ENCODE measurements at places on chromosomes 4 and X.

DNA sequence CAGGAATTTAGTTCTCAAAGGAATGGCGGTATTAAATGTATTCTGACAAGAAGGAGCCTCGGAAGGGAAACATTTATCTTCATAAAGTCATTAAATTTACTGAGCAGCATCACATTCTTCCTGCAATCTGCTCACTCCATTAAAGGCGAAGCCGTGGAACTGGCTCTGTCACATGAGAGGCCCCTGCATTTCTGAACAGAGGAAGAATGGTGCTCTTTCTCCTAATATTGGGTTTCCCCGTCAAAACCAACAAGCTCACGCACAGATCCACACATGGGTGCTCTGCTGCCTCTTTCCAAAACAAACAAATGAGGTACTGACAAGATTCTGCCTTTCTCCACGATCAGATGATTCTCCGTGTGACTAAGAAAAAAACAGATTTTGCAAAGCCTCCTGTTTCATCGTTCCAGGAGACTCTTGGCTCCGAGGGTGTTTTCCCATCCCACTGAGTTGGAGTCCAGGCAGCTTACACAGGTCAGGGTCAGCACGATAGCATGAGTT is 191.2 kb downstream of the IDS start:
- no peak for DNase-seq

DNA sequence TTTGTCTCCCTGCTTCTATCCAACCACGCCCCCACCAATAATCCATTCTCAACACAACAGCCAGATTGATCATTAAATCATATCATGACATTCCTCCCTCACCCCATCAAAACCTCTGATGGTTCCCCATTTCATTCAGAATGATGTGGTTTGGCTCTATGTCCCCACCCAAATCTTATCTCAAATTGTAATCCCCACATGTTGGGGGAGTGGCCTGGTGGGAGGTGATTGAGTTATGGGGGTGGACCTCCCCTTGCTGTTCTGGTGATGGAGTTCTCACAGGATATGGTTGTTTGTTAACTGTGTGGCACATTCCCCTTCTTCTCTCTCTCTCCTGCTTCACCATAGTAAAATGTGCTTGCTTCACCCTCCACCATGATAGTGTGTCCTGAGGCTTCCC is 23.3 kb downstream of the TRMT2B start:
- DNase-seq: no peak

- no peak for DNase-seq
Observed at GRCh38 chr4:184409911-184410692, 64.2 kb downstream of the IRF2 start.

DNA sequence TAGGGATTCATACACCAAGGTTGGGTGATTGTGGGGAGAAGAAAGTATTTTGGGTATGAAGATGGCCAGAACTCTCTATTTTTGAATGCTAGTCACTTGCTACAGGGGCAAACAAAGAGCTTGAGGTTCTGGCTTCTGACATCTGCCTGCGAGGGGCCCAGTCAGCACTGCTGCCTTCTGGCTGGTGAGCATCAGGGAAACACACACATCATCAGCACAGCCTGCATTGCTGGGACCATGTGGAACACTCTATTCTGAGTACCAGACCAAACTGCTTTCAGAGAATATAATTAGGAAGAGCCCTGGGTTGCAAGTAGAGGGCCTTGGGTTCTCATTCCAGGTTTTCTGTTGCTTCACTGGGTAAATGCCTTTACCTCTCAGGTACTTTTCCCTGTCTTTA is 14.1 kb downstream of the TRPC5 start:
- no peak for DNase-seq

DNA sequence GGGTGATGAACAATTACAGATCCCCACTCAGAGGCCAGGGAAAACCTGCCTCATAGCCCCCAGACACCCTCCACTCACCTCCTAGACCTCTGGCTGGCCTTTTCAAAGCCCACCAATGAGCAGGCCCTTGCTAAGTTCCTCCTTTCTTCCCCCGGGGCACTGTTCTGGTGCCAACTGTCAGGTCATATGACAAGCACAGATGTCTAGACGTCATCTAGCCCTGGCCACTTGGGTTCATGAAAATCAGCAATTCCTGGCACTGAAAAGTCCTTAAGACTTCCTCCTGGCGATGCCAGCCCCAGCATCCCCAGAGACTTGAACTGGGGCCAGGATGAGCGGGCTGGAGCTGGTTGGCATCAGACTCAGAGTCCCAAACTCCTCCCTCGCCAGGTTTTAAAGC is 115.6 kb upstream of the NALF2 start:
- DNase-seq: no peak

GRCh38 chr4:53786632-53787031 is 195.3 kb upstream of the LNX1 start:
- DNase-seq: no peak

DNA sequence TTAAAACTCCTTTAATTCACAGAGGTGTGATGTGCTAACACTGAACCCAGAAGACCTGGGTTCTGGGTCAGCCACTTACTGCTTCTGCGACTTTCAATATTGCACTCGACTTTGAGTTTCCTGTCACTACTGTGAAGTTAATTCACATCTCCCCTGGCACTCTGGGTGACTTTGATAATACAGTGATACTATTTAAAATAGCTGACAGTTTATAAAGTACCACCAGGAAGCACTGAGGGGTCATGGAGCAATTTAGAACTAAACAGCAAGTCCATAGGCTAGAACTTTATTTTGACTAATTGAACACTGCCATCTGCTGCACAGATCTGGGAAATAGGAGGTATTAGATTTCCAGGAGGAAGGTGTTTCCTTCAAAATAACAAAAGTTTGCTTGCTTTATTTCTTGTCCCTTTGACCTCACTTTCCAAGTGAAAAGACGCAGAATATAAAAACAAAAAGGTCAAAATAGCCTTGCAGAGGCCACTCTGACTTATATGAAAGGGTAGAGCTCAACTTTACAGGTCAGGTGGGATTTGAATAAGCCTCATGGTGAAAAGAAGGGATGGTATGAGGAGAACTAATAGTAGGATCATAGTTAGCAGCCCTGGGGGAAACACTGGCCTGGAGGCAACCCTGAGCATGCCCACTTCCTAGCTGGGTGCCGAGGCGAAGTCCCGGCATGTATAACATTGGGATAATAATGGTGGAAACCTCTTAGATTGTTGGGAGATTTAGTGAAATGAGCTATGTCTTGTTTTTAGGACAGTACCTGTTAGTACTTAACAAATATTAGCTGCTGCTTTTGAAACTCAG is 53.4 kb downstream of the ZNF518B start:
- no peak for DNase-seq

- peak; percentile 39 for DNase-seq
Observed at GRCh38 chr4:86302251-86302650, 57.6 kb downstream of the MAPK10 start.

Data from breast epithelium (tissue), 4 donors.